ENCODE measurements at places on chromosomes 3 and 15. TPM values are rescaled to one million over a fixed set of nuclear protein-coding genes. Genes with fewer than 3 reads are reported as not detected.

Gene IL17RD
- 2.1 TPM for total RNA-seq

Gene CHDH
- total RNA-seq: 1.2 TPM

Gene POU1F1
- total RNA-seq: not detected

Gene OR5K2
- not detected for total RNA-seq
